Ovary (tissue), 10 donors: ENCODE measurements at places on chromosomes 4 and X.

GRCh38 chrX:3518870-3519269, 172.4 kb upstream of the MXRA5 start:
- DNase-seq = peak; percentile 13

GRCh38 chrX:129759576-129760061, 20.1 kb upstream of the SASH3 start:
- DNase-seq = no peak

GRCh38 chr4:152697284-152698088, 17.7 kb upstream of the TMEM154 start:
- no peak for DNase-seq

GRCh38 chr4:147354237-147354636, 126.7 kb upstream of the EDNRA start:
- DNase-seq = no peak

GRCh38 chr4:43238585-43238984, 346.1 kb downstream of the GRXCR1 start:
- DNase-seq = no peak

- no peak for DNase-seq
Observed at GRCh38 chrX:152819266-152819665, 11.3 kb downstream of the CETN2 start.

DNA sequence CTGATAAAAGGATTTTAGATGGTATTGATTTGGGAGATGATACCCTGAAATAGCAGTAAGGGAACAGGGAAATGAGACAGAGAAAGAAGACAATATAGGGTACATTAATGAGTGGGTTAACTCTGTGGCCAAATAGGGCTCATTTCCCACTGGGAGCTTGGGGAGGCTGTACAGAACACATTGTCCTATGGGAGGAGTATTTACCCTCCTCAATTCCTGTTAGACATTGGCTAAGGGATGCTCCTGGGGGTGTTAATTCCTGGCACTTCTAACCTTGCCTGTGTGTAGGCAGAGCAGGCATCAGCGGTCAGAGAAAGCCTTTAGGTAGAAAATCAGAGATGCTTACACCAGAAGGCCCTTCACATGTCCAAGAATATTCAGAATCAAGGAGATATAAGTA, 49.0 kb downstream of the ARHGEF38 start:
- DNase-seq = no peak

DNA sequence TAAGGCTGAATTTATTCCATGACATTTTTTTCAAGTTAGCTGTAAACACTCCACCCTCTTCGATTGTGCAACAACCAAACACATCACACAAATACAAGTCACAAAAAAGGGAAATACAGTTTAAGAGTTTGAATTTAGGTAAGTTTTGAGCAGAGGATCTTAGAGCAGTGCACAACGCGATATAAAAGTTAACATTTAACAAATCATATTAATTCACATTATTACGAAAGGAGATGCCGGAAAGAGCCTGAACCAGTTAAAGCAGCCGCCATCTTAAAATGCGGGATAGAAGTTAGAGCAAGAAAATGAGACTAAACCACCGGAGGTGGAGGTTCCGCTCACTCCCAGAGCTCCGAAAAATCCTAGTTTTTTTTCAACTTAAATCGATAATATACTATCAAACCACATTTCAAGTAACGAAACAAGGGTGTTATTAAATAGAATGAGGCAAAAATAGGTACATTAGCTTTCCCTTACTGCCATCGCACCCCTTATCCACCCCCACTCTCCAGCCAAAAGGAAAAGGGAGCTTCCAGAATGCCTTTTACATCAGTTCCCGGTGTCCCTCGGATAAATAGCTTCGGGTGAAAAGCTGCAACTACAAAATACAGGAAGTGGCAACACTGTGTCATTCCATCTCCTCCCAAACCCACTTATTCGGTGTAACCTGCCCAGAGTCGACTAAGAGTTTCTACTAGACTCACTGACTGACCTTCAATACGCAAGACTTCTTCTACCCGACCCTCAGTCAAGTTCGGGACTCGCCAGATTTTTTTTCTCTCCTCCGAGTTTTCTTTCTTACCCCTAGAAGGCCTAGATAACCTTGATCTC, 1.9 kb downstream of the UBE2D3 start:
- DNase-seq = no peak
